ENCODE measurements at places on chromosomes 5 and 9. TPM values are rescaled to one million over a fixed set of nuclear protein-coding genes. Genes with fewer than 3 reads are reported as not detected.

- DNase-seq, result no peak
- H3K27ac ChIP-seq, result no peak overlapping the region
- no peak overlapping the region for H3K4me3 ChIP-seq
- H3K27me3 ChIP-seq, result peaks cover 6% of the 10 kb centered on the region
- H3K36me3 ChIP-seq, result no peaks in the 10 kb centered on the region
- H3K4me1 ChIP-seq, result no peaks in the 10 kb centered on the region
Measured at GRCh38 chr9:132712753-132713152, 42.5 kb downstream of the GTF3C4 start.

The MZB1 gene
- 1.8 TPM for total RNA-seq

The SH3PXD2B gene
- total RNA-seq, result 57.4 TPM

The NCBP1 gene
- total RNA-seq, result 51.3 TPM

DNA sequence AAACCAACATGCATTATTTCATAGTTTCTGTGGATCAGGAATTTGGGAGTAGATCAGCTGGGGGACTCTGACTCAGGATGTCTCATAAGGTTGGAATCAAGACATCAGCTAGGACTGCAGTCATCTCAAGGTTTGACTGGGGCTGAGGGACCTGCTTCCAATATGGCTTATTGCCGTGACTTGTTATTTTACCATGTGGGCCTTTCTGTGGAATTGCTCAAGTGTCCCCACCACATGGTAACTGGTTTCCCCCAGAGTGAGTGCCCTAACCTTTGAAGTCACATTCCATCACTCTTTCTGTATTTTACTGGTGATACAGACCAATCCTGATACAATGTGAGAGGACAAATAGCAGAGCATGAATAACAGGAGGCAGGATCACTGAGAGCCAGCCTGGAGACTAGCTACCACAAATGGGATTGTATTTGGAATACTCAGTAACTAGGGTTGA lies 70.2 kb upstream of the ELL2 start:
- no peak overlapping the region for H3K4me3 ChIP-seq
- no peaks in the 10 kb centered on the region for H3K36me3 ChIP-seq
- no peaks in the 10 kb centered on the region for H3K27me3 ChIP-seq
- H3K4me1 ChIP-seq, result no peaks in the 10 kb centered on the region
- no peak for DNase-seq

- H3K27me3 ChIP-seq, result no peaks in the 10 kb centered on the region
- peaks cover 12% of the 10 kb centered on the region for H3K4me1 ChIP-seq
- peak overlapping the region; percentile 79 for H3K27ac ChIP-seq
- no peak overlapping the region for H3K4me3 ChIP-seq
- no peak for DNase-seq
- no peaks in the 10 kb centered on the region for H3K36me3 ChIP-seq
Measured at GRCh38 chr9:76662476-76663281, 101.6 kb upstream of the PCA3 start.

GRCh38 chr5:40572391-40572790 lies 107.3 kb upstream of the PTGER4 start:
- DNase-seq, result no peak
- H3K4me3 ChIP-seq, result no peak overlapping the region
- H3K4me1 ChIP-seq, result no peaks in the 10 kb centered on the region
- no peaks in the 10 kb centered on the region for H3K36me3 ChIP-seq
- H3K27me3 ChIP-seq, result no peaks in the 10 kb centered on the region

DNA sequence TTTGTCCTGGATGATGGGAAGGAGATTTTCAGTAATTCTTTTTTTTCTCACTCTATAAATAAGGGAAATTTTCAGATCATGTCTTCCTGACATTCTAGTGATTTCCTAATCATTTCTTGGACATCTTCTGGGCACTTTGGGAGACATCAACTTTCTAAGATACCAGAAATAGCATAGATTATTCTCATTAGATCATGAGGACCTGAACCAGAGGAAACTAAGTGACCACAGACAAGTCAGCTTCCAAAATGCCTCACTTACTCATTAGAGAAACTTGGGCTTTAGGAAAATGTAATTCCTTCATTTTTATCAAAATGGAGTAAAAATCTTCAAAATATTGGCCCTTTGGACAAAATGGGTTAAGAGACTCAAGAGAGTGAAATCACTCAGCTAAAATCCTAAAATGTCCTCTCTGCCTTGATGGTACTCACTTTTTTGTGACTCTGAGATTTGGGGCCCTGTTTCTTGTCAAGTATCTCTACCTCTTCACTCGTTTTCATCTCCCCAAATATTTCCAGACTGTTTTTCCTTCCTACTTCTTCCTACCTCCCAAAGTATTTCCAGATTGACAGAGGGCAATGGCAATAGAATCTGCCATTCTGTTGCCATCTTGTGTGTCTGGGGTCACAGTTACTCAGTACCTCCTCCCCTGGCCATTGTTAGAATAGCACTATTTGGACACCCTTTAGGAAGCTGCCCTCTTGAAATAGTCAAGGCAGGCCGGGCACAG lies 194.5 kb downstream of the NR3C1 start:
- H3K27me3 ChIP-seq, result no peaks in the 10 kb centered on the region

The DAB2IP gene
- 52.6 TPM for total RNA-seq

DNA sequence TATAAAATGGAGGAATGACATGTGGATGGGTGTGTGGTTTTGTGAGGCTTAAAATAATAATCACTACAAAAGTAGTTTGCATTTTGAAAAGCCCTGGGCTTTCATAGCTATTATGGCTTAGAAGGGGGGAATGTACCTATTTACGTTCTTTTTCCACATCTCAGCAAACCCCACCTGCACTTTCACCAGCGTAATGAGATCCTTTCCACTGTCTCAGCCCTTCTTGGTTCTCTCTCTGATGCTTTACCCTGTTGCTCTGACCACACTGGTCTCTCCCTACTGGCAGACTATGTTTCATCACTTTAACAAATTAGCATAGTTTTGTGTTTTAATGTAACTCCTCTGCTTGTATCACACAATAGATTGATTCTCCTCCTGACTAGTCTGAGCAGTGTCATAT lies 234.6 kb downstream of the DMRT2 start:
- peaks cover 19% of the 10 kb centered on the region for H3K27me3 ChIP-seq
- no peaks in the 10 kb centered on the region for H3K4me1 ChIP-seq
- H3K36me3 ChIP-seq, result no peaks in the 10 kb centered on the region
- H3K27ac ChIP-seq, result no peak overlapping the region

The PTCD2 gene
- total RNA-seq, result 13.8 TPM

DNA sequence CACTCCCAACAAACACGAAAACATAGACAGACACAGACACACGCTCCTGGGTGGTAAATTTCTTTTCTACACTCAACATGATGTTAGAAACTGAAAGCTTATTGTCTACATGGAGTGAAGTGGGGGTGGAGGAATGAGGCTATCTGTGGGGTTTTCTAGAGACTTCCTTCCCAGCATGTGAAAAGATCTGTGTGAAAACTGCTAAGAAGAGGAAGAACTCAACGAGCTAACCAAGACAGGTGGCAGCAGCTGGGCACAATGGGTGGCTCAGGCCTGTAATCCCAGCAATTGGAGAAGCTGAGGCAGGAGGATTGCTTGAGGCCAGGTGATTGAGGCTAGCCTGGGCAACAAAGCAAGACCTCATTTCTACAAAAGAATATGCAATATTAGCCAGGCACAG lies 7.6 kb downstream of the FYB1 start:
- no peak for DNase-seq
- peaks cover 38% of the 10 kb centered on the region for H3K4me1 ChIP-seq
- H3K36me3 ChIP-seq, result no peaks in the 10 kb centered on the region
- H3K4me3 ChIP-seq, result no peak overlapping the region

GRCh38 chr5:170311511-170312300 lies 14.1 kb upstream of the LCP2 start:
- H3K4me1 ChIP-seq, result peaks cover 37% of the 10 kb centered on the region
- DNase-seq, result no peak
- H3K27ac ChIP-seq, result no peak overlapping the region
- no peak overlapping the region for H3K4me3 ChIP-seq
- no peaks in the 10 kb centered on the region for H3K36me3 ChIP-seq

The REEP5 gene
- 54.3 TPM for total RNA-seq

DNA sequence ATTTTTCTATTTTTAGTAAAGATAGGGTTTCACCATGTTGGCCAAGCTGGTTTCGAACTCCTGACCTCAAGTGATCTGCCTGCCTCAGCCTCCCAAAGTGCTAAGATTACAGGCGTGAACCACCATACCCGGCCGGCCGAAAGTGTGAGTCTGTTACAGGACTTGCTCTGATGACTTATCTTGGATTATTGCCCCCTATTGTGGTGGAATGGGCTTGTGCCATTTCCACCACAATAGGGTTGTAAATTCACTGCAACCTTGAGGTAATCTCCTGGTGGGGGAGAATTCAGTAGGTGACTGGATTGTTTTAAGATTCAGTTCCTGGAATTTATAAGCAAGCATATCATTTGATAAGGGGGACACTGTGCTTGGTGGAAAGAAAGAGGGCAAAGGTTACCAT lies 15.0 kb upstream of the HMGCR start:
- H3K4me1 ChIP-seq, result peaks cover 30% of the 10 kb centered on the region

DNA sequence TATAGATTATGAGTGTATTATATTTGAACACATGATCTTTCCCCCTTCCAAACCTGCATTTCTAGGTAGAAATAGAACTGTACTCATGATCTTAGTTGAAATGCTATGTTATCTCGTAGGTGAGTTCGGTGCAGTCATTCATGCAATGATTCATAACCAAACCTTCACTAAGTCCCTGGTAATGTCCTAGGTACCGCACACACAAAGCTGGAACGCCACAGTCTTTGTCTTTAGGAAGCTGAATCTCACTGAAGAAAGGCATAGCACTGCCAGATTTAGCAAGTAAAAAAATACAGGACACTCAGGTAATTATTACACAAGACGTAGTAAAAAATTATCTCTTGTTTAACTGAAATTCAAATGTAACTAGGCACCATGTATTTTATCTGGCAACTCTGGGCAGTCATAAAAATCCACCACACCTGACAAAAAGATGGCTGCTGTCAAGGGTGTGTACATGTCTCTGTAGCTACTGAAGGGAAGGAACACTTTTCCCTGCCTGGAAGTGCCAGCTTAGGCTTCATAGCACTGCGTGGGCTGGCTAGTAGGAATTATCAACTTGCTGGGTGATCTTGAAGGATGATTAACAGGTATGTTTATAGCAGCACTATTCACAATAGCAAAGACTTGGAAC lies 28.0 kb upstream of the TXN start:
- peaks cover 4% of the 10 kb centered on the region for H3K4me1 ChIP-seq
- H3K4me3 ChIP-seq, result no peak overlapping the region
- no peak for DNase-seq
- no peak overlapping the region for H3K27ac ChIP-seq

The FOXD4L4 gene
- 0.14 TPM for total RNA-seq

The PCDHGB7 gene
- total RNA-seq, result 10.7 TPM

DNA sequence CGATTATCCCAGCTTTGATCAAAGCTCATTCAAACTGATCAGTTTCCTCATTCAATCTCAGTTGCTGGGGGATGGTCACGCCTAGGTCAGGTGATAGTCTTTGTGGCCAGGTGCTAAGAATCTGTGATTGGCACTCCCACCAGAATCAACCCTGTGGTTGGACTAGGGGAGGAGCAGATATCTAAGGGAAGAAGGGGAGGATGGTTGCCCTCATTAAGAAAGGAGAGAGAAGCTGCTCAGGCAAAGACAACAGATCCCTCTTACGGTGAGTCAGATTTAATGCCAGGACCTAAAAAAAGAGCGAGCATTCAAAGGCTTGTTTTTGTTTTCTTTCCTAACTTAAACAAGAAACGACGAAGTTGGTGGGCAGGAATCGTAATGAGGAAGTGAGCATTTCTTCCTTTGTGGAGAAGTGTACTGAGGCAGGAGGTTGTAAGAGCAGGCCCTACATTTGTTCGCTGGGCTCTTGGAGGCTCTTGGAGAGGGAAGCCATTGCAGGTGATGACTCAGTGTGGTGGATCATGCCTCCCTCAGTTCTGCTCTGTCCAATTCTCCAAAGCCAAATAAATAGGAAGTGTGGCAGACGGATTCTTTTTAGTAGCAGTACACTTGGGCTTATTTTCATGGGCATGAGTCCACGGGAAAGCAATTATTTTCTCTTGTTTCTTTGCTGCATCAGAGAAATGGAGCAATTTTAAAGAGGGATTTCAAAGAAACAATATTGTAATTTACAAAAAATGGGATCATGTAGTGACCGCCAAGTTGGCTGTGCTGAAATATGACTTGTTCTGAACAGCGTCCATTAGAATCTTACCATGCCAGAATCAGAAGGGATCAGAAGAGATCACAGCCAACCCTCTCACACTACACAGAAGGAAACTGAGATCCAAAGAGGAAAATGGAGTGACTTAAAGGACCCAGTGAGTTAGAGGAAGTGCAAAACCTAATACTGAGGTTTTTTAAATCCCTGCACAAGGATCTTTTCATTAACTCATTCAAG lies 18.7 kb upstream of the TGFBR1 start:
- peaks cover 17% of the 10 kb centered on the region for H3K36me3 ChIP-seq
- no peak overlapping the region for H3K27ac ChIP-seq
- no peak overlapping the region for H3K4me3 ChIP-seq
- peaks cover 2% of the 10 kb centered on the region for H3K27me3 ChIP-seq
- peaks cover 5% of the 10 kb centered on the region for H3K4me1 ChIP-seq

The TEX48 gene
- total RNA-seq, result not detected

DNA sequence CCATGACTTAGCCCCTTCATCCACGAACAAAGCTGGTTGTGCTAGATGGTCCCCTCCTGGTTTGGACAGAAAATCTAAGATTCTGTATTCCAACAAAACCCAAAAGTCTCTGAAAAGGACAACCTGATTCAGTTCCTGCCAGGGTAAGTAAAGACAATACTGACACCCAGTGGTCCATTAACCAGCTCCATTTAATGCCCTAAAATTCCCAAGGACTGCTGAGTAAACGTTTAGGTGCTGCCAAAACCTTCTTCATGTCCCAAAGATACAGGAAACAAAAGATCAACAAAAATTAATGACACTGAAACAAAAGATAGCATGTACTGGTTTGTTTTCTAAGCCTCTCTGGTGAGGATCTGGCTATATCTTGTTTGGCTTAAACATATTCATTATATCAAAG lies 25.3 kb upstream of the PPP1R2B start:
- no peak for DNase-seq
- no peak overlapping the region for H3K4me3 ChIP-seq
- H3K27ac ChIP-seq, result peak overlapping the region; percentile 55
- H3K27me3 ChIP-seq, result no peaks in the 10 kb centered on the region
- peaks cover 10% of the 10 kb centered on the region for H3K36me3 ChIP-seq

DNA sequence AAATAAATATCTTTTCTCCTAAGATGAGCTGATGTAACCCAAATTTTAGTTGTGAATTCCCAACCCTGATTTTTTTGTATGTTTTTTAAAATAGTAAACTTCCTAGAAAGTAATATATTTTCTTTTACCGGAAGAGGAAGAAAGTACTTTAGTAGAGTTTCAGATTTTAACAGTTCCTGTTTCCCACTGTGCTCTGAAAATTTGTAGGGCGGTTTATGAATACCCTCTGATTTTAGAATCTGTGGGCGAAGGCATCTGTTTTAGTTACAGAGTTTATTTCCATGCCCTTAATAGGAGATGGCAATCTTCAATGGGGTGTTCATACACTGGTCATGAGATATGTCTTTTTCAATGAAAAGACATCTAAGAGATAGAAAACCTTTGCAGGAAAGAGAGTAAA lies 3.7 kb upstream of the HOMER1 start:
- H3K36me3 ChIP-seq, result no peaks in the 10 kb centered on the region
- peaks cover 21% of the 10 kb centered on the region for H3K4me1 ChIP-seq
- no peaks in the 10 kb centered on the region for H3K27me3 ChIP-seq

GRCh38 chr5:147901599-147902039 lies 4.7 kb downstream of the C5orf46 start:
- peak overlapping the region; percentile 37 for H3K27ac ChIP-seq
- H3K4me3 ChIP-seq, result no peak overlapping the region
- H3K36me3 ChIP-seq, result no peaks in the 10 kb centered on the region
- H3K4me1 ChIP-seq, result peaks cover 21% of the 10 kb centered on the region
- no peaks in the 10 kb centered on the region for H3K27me3 ChIP-seq

- no peaks in the 10 kb centered on the region for H3K27me3 ChIP-seq
- no peak overlapping the region for H3K27ac ChIP-seq
- DNase-seq, result no peak
- peaks cover 23% of the 10 kb centered on the region for H3K36me3 ChIP-seq
- peaks cover 17% of the 10 kb centered on the region for H3K4me1 ChIP-seq
Measured at GRCh38 chr5:76590027-76590426, 33.2 kb downstream of the F2RL2 start.
